KBM-7 (cell line): ENCODE measurements at places on chromosomes 1 and 21.

- no peak for DNase-seq
Measured at GRCh38 chr1:118982821-118983557, 5.2 kb downstream of the TBX15 start.

- DNase-seq: no peak
Measured at GRCh38 chr1:224459966-224460365, 25.4 kb upstream of the WDR26 start.

GRCh38 chr1:207644852-207645634, at the start of gene CR1L:
Gene CR1L (plus strand): TSS chr1:207645133. CDS start chr1:207645234, 101 bp downstream.
- no peak for DNase-seq

DNA sequence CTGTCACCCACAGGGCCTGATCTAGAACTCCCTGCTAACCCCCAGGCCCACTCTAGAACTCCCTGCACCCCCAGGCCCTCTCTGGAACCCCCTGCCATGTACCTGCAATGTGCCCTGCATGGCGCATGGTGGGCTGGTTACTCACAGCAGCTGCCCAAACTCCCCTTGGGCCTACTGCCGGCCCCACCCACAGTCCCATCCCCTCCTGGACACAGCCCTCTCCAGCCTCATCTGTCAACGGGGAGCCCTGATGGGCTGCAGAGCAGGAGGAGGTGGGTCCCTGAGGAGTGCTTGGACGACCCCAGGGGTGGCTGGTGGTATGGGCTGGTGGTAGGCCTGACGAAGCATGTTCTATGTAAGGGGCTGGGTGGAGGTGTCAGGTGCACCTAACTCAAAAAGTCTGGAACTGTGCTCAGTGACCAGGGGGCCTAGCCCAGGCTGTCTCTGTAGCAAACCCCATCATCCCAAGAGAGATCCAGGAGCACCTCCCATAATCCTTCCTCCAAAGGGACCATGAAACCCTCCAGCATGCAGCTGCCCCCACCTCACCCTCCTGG, 19.0 kb upstream of the PRSS38 start:
- no peak for DNase-seq

GRCh38 chr1:6116137-6116536, 64.0 kb downstream of the CHD5 start:
- DNase-seq: no peak

GRCh38 chr1:3821004-3821403, 24.7 kb upstream of the LRRC47 start:
- no peak for DNase-seq

GRCh38 chr21:35398346-35398982, 349.4 kb upstream of the RUNX1 start:
- DNase-seq: peak; percentile 26

GRCh38 chr1:209207701-209208286, 375.7 kb upstream of the CAMK1G start:
- DNase-seq: peak; percentile 63

- DNase-seq: peak; percentile 28
Measured at GRCh38 chr1:150567717-150568593, 11.5 kb downstream of the MCL1 start.

GRCh38 chr1:56522680-56523079, 56.7 kb downstream of the PLPP3 start:
- DNase-seq: peak; percentile 21

DNA sequence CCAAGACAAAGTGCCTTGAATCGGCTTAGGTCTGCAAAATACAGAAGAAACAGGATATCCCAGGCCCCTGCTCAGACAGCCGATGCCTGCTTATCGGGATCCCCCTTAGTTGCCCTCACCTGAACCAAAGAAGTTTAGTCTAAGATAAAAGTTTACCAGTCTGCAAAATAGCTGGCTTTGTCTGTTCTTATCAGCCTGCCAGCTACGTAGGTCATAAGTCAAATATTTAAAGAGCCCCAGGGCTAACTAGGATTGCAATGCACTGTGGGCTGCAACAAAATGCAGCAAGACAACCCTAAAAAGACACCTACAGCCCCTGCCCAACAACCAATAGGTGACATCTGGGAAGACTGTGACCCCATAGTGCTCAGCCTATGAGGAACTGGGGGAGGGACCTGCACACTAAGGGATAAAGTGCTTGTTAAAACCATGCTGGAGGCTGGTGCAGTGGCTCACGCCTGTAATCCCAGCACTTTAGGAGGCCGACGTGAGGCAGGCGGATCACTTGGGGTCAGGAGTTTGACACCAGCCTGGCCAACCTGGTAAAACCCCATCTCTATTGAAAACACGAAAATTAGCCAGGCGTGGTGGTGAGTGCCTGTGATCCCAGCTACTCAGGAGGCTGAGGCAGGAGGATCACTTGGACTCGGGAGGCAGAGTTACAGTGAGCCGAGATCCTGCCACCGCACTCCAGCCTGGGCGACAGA, 27.4 kb downstream of the LRRC3 start:
- DNase-seq: no peak

- no peak for DNase-seq
Measured at GRCh38 chr21:44088401-44088780, 18.8 kb upstream of the PWP2 start.

GRCh38 chr1:38780133-38780532, 79.4 kb downstream of the RRAGC start:
- DNase-seq: no peak

GRCh38 chr21:38643404-38644023, 145.2 kb upstream of the ERG start:
- DNase-seq: no peak

GRCh38 chr1:115170961-115171392, 81.7 kb upstream of the TSPAN2 start:
- no peak for DNase-seq

- no peak for DNase-seq
Measured at GRCh38 chr1:2861988-2862813, 60.7 kb upstream of the TTC34 start.

DNA sequence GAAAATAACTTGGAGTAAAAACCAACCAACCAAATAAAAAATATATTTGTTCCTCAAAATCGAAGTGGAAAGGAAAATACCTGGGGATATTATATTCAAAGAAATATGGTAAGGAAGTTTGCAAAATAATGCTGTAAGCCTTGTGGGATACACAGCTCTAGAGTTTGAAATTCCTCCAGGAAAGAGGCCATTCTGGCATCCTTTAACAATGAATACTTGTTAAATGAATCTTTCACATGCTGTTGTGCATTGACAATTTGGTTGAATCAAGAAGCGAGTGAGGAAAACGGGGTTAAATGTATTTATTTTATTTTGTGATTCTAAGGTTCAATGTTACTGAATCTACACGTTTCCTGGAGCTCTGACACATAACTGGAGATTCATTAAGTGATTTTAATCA, 30.5 kb upstream of the NTNG1 start:
- no peak for DNase-seq

DNA sequence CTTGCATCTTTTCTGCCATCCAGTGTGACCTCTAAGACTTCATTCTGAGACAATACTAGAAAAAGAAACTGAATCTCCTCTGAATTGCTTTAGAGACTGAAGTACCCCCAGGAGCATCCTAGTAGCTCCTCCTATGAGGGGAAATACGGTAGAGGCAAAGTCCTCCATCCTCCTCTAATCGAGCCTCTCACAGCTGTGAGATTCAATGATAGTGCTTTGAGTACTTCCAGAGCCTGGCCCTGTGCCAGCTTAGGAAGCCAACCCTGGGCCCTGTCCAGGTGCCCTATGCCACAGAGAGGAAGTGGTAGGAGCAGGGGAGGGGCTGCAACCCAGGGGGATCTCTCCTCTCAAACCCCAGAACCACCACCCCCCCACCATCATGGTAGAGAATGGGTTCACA, 10.7 kb downstream of the RORC start:
- peak; percentile 33 for DNase-seq

DNA sequence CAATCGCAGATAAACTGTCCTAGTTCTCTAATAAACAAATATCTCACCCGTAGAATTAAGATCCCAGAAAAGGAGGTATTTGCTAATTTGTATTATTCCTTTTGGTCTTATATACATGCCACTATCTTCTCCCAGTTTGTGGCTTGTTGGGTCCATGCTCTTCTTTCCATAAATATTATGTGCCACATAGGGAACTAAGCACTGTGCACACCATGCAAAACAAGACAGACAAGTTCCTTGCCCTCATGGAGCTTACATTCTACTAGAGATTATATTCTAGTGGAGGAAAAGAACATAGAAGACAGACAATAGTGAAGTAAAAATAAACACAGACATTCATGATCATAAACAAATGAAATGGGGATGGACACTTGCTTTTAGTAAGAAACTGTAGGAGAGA, 4.7 kb downstream of the GART start:
- no peak for DNase-seq
